ENCODE measurements at places on chromosomes 13 and 19.

GRCh38 chr19:35037716-35038622 lies 3.6 kb upstream of the HPN start:
- no peak for DNase-seq

GRCh38 chr13:110408286-110408685 lies 101.2 kb downstream of the COL4A2 start:
- DNase-seq = no peak

DNA sequence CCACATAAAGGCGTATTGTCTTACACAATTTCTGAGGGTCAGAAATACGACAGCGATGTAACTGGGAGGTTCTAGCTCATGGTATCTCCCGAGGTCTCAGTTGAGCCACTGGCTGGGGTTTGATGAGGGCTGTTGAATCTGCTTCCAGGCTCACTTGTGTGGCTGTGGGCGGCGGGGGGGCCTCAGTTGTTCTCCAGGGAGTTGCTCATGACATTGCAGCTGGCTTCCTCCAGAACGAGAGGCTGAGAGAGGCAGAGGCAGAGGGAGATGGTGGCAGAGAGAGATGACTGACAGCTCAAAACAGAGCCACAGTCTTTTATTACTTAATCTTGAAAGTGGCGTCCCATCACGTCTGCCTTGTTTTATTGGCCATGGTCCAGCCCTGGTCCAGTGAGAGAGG lies 6.2 kb upstream of the NLRP5 start:
- no peak for DNase-seq

- DNase-seq = no peak
Observed at GRCh38 chr13:56201834-56202233, 938.9 kb upstream of the PRR20A start.

- DNase-seq = no peak
Observed at GRCh38 chr19:43609872-43610271, 2.0 kb upstream of the SRRM5 start.

- no peak for DNase-seq
Observed at GRCh38 chr19:38695317-38695683, 47.9 kb downstream of the ACTN4 start.
